T-helper 17 cell (primary cell): ENCODE measurements at places on chromosomes 5 and 9.
A peak's percentile ranks its signal among the peaks of the same experiment; 100 is the strongest.

GRCh38 chr9:127162046-127162863, 39.8 kb upstream of the ANGPTL2 start:
- no peak for DNase-seq

DNA sequence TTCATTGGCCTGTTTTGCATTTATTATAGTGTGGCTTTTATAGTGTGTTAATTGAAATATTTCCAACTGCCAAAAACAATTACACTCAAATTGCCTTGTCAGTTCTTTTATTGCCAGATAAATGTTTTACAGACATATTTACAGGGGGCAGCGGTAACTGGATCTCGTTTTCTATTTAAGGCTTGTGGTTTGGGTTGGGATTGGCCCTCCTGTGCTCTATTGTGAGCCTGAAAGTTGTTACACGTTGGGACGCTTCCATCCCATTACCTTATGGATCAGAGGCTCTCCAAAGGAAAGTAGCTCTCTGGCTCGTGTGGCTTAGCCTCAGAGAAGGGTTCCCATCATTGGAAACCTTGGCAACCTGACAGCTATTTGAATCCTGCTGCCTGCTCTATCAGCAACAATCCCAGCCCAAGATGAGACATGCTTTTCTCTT, 20.8 kb downstream of the DNAI1 start:
- no peak for DNase-seq

GRCh38 chr9:69583645-69584234, 88.4 kb downstream of the APBA1 start:
- DNase-seq, result no peak

DNA sequence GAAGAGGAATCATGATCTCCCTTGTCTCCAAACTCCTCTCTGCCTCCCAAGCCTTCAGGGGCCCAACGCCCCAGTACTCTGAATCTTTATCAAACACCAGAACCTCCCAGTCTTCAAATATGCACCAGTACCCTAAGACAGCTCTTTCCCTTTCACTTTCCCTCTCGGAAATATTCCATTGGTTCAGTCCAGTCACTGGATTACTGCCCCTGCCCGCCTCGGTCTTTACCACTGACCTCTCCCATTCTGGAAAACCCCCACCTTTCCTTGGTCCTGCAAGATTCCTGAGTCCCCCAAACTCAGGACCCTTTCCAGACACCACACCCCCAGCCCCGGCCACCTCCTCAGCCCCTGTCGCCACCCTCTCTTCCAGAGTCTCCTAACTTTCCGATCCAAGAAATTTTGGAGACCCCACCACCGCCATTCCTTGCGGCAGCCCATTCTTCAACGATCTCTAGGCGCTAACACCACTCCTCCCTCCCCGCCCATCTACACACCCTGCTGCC, 674 bp downstream of the C5orf15 start:
- no peak for DNase-seq

DNA sequence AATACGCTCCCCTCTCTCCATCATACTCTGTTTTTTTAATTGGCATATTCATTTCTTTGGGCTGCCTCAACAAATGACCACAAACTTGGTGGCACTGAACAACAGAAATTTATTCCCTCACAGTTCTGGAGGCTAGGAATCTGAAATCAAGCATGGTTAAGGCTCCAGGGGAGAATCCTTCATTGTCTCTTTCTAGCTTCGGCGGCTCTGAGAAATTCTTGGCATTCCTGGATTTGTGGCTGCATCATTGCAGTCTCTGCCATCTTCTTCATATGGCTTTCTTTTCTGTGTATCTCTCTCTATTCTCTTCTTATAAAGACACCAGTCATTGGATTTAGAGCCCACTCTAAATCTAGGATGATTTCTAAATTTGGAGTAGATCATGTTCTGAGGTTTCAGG, 10.9 kb upstream of the SLC24A2 start:
- DNase-seq, result no peak

- no peak for DNase-seq
Measured at GRCh38 chr9:36828611-36829013, 205.5 kb downstream of the PAX5 start.

- DNase-seq, result no peak
Measured at GRCh38 chr9:70444904-70445303, 30.4 kb upstream of the KLF9 start.

DNA sequence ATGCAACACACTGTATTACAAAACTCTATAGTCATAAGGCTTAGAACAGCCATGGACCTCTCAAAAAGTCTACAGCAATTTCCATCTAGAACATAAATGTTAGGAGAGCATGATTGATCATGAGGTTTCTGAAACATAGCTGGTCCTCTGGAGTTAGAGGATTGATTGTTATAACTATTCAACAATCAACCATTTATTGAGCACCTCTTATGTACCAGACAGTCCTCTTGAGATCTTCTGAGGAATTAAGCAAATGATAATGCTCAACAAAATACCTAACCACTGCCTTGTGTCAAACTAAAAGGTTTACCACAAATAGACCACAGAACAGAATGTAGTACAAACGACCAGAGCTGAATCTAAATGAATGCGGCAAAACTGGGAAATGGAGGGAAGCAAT, 3.4 kb upstream of the AGTPBP1 start:
- DNase-seq, result no peak

DNA sequence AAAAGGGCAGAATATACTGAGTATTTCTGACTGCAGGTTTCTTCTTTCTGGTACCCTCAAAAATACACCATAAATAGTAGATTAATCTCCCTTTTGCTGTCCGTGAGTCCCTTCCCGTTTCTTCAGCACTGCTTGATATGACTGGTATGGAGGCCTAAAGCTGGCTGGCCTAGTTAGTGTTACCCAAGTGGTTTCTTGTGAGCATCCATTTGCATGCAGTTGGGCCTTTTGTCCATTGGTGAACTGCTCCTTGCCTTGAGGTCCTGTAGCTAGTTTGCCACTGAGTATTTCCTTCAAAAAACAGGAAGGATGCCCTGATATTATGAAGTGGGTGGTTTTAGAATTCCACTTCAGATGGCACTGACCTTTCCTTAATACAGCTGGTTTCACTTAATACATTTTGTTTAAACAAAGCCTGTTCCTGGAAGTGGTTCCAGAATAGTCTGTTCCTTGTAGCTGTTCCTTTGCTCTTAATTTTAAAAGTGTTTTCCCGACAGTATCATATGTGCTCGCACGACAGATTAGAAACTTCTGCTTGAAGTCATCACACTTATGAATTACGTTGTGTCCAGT, 40.0 kb upstream of the ABL1 start:
- DNase-seq, result no peak

DNA sequence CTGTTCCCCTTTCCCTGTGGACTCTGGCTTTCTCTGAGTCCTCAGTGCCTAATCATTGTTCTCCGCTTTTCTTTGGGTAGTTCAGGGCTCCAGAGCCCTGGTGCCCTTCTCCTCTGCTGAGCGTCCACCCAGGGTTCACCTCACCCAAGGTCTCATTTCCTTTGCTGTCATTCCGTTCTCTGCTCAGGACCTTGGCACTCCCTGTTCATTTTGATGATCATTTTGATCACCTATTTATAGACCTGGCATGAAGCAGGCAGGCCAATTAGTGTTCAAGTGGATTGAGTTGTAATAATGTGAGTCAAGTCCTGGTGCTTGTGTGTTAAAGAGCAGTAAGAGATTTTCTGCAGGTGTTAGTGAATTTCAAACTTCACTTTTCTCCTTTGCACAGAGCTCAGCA, 3.6 kb downstream of the TRIO start:
- DNase-seq, result no peak

- no peak for DNase-seq
Measured at GRCh38 chr5:82234885-82235284, 43.3 kb downstream of the RPS23 start.

- DNase-seq, result peak; percentile 7
Measured at GRCh38 chr9:93122721-93123221, 11.3 kb downstream of the NINJ1 start.

DNA sequence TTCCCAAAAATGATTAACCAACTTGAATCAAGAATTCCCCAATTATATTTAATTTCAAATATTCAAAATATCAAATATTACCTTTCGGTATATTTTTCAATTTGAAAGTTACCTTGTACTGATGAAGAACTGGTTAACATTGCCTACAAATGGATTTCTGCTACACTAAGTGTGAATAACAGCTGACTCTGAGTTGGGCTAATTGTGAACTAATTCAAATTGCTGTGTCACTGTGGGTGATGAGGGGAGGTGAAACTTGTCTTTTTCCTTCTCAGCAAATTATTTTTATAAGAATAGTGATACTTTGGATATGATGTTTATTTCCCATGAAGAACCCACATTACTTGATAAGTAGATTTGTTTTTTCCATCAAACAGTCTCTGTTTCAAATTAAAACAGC, 103.4 kb upstream of the RPS23 start:
- no peak for DNase-seq

DNA sequence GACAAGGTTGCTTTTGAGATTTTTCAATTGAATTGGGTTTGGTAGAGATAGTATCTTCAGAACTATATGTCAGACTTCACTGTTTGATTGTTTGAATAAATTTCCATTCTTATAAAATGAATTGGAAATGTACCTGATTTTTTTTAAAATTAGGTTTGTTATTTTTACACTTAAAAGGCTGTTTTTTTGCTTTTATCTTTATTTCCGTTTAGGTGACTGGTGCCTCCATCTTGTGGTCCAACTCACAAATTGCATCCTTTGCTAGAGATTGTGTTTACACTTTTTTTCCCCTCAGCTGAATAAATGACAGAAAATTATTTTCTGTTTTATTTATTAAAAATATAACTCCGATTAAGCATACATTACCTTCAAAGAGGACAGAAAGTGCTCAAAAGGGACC, 15.6 kb downstream of the NDUFAF2 start:
- DNase-seq, result no peak

- DNase-seq, result no peak
Measured at GRCh38 chr9:85053206-85053786, 383.8 kb downstream of the NTRK2 start.

- no peak for DNase-seq
Measured at GRCh38 chr9:123336449-123336848, 19.5 kb upstream of the CRB2 start.

GRCh38 chr9:109640580-109641371, 139.2 kb upstream of the PALM2AKAP2 start:
- no peak for DNase-seq

DNA sequence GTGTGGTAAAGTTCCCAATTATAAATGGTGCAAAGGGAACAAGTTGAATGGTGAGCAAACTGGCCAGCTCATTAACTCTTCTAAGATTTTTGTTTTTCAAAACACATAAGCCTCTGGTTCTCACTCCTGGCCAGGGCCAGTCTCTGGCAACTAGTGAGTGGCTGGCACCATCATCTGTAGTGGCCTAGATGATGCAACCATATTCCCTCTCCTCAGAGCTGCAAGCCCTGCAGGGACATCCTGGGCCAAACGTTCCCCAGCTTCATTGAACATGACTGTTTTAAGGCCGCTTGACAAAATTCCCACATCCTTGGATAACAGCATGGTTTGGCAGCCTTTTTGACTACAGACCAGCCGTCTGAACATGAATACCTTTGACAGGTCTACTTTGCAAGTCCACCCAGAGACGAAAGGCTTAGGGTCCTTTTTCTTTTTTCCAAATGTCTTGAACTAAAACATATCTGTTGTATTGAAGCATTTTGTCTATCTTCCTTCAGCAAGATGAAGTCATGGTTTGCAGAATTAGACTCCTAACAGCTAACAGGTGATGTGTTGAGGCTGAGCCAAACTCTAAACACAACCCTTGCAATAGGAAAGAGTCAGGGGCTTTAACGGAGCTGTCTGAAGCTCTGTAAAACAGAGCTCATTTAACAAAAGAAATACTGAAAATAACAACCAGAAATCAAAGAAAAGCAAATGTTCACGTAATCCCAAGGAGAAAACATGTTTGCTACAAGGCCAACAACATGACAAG, 23.8 kb downstream of the MACROH2A1 start:
- DNase-seq, result no peak

DNA sequence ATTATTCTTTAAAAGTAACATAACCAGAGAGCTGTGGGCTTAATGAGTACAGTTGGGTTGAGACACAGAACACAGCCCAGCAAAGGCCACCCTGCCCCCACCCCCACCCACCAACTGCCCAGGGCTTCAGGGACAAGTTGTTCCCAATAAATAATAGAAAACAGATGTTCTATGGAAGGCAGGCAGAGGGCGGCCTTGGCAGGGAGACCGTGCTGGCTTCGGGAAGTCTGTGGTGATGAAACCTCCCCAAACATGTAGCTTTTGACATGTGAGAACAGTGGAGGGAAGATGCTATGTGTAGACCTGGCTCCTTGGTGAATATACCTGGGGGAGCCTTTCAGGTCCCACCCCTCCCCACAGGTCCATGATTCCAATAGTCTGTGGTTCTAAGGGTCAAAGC, 10.0 kb downstream of the TRAF1 start:
- DNase-seq, result no peak

- no peak for DNase-seq
Measured at GRCh38 chr9:37919246-37919955, 15.5 kb upstream of the SLC25A51 start.

- DNase-seq, result no peak
Measured at GRCh38 chr5:174083056-174083827, 37.7 kb downstream of the NSG2 start.

- no peak for DNase-seq
Measured at GRCh38 chr5:151198861-151199260, 25.0 kb downstream of the CCDC69 start.

DNA sequence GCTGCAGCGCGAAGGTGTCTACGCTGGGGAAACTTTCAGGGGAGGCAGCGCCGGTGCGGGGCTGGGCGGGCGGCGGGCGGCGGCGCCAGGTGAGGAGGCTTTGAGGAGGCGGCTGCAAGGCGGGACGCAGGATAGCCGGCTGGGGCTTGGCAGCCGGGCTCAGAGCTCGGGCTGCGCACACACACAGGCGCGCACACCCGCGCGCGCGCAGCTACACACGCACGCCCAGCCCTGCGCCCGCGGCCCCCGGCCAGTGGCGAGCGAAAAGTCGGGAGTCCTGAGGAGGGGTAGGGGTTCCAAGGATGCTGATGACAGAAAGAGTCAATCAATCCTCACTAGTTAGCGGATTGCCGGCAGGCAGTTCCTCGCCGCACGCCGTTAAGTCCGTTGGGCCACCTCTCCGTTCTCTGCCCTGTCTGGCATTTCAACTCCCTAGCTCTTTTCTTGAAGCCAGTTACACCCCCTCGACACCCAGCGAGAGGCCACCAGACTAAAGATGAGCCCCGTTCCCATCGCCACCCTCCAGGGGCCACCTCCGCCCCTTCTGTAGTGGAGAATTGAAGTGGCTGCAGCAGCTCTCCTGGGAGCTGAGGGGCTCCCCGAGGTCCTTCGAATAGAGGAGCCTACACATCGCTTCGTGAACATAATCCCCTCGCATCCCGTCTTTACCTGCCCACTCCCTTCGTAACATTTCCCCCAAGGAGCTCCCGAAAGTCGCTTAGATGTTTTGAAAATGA, 1640.3 kb upstream of the C9orf72 start:
- DNase-seq, result no peak

GRCh38 chr9:15430920-15431844, 8.5 kb downstream of the SNAPC3 start:
- DNase-seq, result no peak

GRCh38 chr5:172077664-172078425, 71.4 kb upstream of the FBXW11 start:
- DNase-seq, result no peak

GRCh38 chr5:110854200-110854599, 115.4 kb downstream of the SLC25A46 start:
- DNase-seq, result no peak

GRCh38 chr9:92422611-92423338, 1.5 kb downstream of the OMD start:
- DNase-seq, result no peak
